ENCODE measurements at places on chromosomes 6 and 20. TPM values are rescaled to one million over a fixed set of nuclear protein-coding genes. Genes with fewer than 3 reads are reported as not detected.

Gene TDRD6
- total RNA-seq, result 0.50 TPM

Gene TAGAP
- 0.34 TPM for total RNA-seq

Gene DDO
- total RNA-seq, result not detected

Gene PTCRA
- not detected for total RNA-seq

Gene TRIM31
- total RNA-seq, result under 0.01 TPM

Gene TMEM74B
- 0.36 TPM for total RNA-seq

Gene CTSZ
- total RNA-seq, result 119 TPM

Gene CST5
- total RNA-seq, result not detected

Gene DUSP15
- 0.34 TPM for total RNA-seq

Gene ZNF334
- total RNA-seq, result 7.9 TPM

Gene FGD2
- total RNA-seq, result 0.07 TPM

Gene CD109
- 152 TPM for total RNA-seq

Gene EYS
- total RNA-seq, result not detected

Gene OPRM1
- total RNA-seq, result not detected

Gene HLA-DOA
- not detected for total RNA-seq

Gene TCF21
- total RNA-seq, result not detected

Gene LYRM4
- total RNA-seq, result 11.6 TPM

Gene OR12D3
- total RNA-seq, result not detected

Gene BMP6
- total RNA-seq, result 0.21 TPM

Gene RCAN2
- under 0.01 TPM for total RNA-seq

Gene C20orf204
- 0.34 TPM for total RNA-seq

Gene HDGFL1
- not detected for total RNA-seq

Gene BTBD9
- 13.0 TPM for total RNA-seq

Gene ADGRF5
- not detected for total RNA-seq

Gene CHRNA4
- not detected for total RNA-seq

Gene OR2B2
- not detected for total RNA-seq

Gene C6orf118
- total RNA-seq, result not detected

Gene LBP
- not detected for total RNA-seq

Gene KLC4
- total RNA-seq, result 16.6 TPM

Gene FHL5
- total RNA-seq, result not detected

Gene SCRT2
- not detected for total RNA-seq

Gene FAM83C
- 1.7 TPM for total RNA-seq

Gene GPR6
- not detected for total RNA-seq

Gene TMEM244
- not detected for total RNA-seq

Gene RHAG
- not detected for total RNA-seq

Gene TRIM10
- not detected for total RNA-seq

Gene SIRPB1
- not detected for total RNA-seq

Gene EFCAB8
- 0.36 TPM for total RNA-seq

Gene CLPSL2
- not detected for total RNA-seq

Gene SCP2D1
- total RNA-seq, result not detected

Gene LY6G6C
- under 0.01 TPM for total RNA-seq

Gene PAX1
- total RNA-seq, result not detected

Gene BACH2
- total RNA-seq, result 0.68 TPM

Gene TRIM40
- not detected for total RNA-seq

Gene SKIC2
- 62.5 TPM for total RNA-seq

Gene CCND3
- 7.9 TPM for total RNA-seq

Gene LY6G5C
- total RNA-seq, result not detected

Gene RAB22A
- total RNA-seq, result 16.1 TPM

Gene SNRNP48
- total RNA-seq, result 9.9 TPM

Gene OR2H2
- not detected for total RNA-seq

Gene SLC22A2
- not detected for total RNA-seq

Gene CCN5
- total RNA-seq, result not detected

Gene ALDH5A1
- total RNA-seq, result 0.68 TPM
